ENCODE measurements at places on chromosomes 16 and 17.
A peak's percentile ranks its signal among the peaks of the same experiment; 100 is the strongest.

DNA sequence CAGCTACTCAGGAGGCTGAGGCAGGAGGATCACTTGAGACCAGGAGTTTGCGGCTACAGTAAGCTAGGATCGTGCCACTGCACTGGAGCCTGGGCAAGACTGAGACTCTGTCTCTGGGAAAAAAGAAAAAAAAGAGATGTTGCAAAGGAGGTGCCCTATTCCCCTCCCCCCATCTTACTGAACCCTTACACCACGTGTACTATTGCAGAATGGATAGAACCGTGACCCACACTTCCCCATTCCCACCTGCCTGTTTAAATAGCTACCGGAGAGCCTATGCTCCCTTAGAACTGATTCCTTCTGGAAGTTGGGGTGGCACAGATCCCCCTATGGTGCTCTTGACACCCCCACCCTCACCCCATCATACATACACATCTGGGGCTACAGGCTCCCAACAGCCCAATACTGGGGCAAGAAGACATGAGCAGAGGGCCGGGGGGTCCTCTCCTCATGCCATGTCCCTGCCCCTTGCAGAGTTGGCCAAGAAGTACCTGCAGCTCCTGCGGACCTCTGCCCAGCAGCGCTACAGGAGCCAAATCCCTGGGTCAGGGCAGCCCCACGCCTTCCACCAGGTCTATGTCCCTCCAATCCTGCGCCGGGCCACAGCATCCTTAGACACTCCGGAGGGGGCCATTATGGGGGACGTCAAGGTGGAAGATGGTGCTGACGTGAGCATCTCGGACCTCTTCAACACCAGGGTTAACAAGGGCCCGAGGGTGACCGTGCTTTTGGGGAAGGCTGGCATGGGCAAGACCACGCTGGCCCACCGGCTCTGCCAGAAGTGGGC, 35.7 kb downstream of the NLRC5 start:
- no peaks in the 10 kb centered on the region for H3K4me1 ChIP-seq
- no peak for DNase-seq
- no peaks in the 10 kb centered on the region for H3K36me3 ChIP-seq
- no peak overlapping the region for H3K27ac ChIP-seq

DNA sequence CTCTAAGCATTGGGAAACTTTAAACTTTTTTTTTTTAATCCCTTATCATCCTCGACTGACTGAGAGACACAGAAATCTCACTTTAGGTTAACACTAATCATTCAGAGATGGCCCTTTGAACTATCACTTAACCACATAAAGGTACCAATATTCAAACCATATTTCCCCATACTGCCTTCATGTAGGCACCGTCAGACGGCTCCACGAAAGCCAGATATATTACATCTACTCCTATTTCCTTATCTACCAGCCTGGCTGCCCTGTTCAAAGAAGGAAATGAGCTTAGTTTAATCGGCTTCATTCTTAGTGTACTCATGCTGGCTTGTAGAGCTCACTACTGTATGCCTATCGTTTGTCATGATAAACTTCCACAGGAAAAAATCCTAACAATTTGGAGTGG, 270.9 kb downstream of the CEP112 start:
- no peak overlapping the region for H3K4me3 ChIP-seq
- peaks cover 10% of the 10 kb centered on the region for H3K36me3 ChIP-seq
- no peak for DNase-seq
- H3K4me1 ChIP-seq, result peaks cover 24% of the 10 kb centered on the region
- peak overlapping the region; percentile 9 for H3K27ac ChIP-seq

GRCh38 chr17:55448681-55449080, 27.0 kb upstream of the MMD start:
- peaks cover 50% of the 10 kb centered on the region for H3K4me1 ChIP-seq
- H3K36me3 ChIP-seq, result no peaks in the 10 kb centered on the region
- no peak for DNase-seq
- H3K27ac ChIP-seq, result no peak overlapping the region
- no peak overlapping the region for H3K4me3 ChIP-seq

DNA sequence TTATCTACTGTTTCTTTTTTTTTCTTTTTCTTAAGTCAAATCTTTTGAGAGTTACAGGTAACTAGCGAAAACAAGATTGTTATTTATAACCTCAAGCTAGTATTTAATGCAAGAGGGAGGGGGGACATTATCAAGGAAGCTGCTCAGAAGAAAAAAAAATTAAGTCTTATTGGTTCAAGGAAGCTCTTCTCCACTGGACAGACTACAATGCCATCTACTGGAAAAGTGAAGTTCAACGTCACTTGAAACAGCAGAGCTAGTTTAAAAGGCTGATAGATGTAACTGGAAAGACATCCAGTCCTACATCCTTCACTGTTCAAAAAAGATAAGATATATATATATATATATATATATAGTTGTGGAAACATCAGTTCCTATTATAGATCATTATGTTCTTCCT, 418.0 kb upstream of the PSMD7 start:
- peaks cover 18% of the 10 kb centered on the region for H3K27me3 ChIP-seq
- no peak for DNase-seq
- peaks cover 49% of the 10 kb centered on the region for H3K4me1 ChIP-seq
- H3K36me3 ChIP-seq, result no peaks in the 10 kb centered on the region
- no peak overlapping the region for H3K27ac ChIP-seq

DNA sequence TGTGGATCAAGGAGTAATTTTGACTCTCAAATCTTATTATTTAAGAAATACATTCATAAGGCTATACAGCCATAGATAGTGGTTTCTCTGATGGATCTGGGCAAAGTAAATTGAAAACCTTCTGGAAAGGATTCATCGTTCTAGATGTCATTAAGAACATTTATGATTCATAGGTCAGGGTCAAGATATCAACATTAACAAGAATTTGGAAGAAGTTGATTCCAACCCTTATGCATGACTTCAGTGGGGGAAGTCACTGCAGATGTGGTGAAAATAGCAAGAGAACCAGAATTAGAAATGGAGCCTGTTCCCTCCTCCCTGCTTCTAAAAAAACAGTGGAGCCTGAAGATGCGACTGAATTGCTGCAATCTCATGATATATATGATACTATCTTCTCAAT, 36.6 kb upstream of the HNF1B start:
- peaks cover 23% of the 10 kb centered on the region for H3K27me3 ChIP-seq
- H3K36me3 ChIP-seq, result no peaks in the 10 kb centered on the region
- H3K27ac ChIP-seq, result no peak overlapping the region
- H3K4me3 ChIP-seq, result no peak overlapping the region
- DNase-seq, result no peak
- peaks cover under 1% of the 10 kb centered on the region for H3K4me1 ChIP-seq

GRCh38 chr17:77437017-77437416, 296.2 kb downstream of the SEC14L1 start:
- peak overlapping the region; percentile 52 for H3K4me3 ChIP-seq
- no peaks in the 10 kb centered on the region for H3K27me3 ChIP-seq
- no peak for DNase-seq
- H3K4me1 ChIP-seq, result peaks cover 62% of the 10 kb centered on the region
- no peaks in the 10 kb centered on the region for H3K36me3 ChIP-seq

DNA sequence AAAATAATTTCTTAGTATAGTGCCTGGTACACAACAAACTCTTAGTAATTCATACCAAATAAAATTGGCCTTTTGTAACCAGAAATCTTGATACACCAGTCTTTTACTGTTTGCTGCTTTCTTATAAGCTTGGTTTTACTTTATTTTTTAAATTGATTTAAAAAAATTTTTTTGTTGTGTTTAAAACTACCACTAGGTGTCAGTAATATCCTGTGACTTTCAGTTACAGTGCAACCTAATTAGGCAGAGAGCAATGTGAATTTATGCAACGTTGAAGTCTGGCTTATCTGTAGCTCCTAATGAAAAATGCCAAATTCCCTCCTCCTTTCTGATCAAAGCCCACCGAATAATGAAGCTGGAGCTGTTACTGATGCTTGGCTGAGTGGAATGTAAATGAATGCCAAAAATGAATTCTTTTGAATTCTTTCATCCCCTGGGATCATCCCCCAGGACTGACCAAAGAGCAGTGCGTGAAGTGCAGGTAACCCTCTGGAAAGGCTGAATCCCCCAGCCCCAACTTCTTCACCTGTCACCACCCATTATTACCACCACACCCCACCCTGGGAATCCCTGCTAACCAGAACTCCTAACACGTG, 3.8 kb downstream of the ERCC4 start:
- DNase-seq, result no peak
- no peaks in the 10 kb centered on the region for H3K27me3 ChIP-seq
- H3K4me1 ChIP-seq, result peaks cover 24% of the 10 kb centered on the region
- H3K27ac ChIP-seq, result no peak overlapping the region
- no peak overlapping the region for H3K4me3 ChIP-seq

GRCh38 chr16:49755716-49756505, 100.0 kb downstream of the ZNF423 start:
- H3K36me3 ChIP-seq, result no peaks in the 10 kb centered on the region
- no peak for DNase-seq

DNA sequence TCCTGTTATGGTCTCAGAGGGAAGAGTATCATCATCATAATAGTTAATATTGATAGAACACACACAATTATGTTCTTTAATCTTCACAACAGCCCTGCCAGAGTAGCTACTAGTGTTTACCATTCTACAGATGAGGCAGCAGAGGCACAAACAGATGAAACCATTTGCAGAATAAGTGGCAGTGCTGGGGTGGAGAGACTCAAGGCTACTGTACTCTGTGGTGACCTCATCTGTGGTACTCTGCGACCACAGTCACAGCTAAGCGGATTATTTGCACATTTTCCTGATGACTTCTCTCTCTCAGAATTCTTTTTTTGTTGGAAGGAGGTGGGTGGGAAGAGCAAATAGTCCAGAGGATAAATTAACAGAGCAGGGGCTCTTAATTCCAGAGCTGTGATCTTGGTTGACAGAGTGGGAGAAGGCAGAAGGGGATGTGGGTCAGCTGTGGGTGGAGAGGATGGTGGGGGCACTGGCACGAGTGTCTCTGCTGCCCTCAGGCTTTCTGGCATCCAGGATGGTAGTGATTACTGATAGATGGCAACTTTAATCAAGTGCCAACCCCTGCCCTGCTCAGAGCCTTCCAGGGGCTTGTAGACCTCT, 41.8 kb downstream of the MRM1 start:
- DNase-seq, result no peak
- H3K27ac ChIP-seq, result no peak overlapping the region
- peaks cover 90% of the 10 kb centered on the region for H3K27me3 ChIP-seq
- H3K4me3 ChIP-seq, result peak overlapping the region; percentile 86
- H3K4me1 ChIP-seq, result peaks cover 17% of the 10 kb centered on the region
- no peaks in the 10 kb centered on the region for H3K36me3 ChIP-seq

DNA sequence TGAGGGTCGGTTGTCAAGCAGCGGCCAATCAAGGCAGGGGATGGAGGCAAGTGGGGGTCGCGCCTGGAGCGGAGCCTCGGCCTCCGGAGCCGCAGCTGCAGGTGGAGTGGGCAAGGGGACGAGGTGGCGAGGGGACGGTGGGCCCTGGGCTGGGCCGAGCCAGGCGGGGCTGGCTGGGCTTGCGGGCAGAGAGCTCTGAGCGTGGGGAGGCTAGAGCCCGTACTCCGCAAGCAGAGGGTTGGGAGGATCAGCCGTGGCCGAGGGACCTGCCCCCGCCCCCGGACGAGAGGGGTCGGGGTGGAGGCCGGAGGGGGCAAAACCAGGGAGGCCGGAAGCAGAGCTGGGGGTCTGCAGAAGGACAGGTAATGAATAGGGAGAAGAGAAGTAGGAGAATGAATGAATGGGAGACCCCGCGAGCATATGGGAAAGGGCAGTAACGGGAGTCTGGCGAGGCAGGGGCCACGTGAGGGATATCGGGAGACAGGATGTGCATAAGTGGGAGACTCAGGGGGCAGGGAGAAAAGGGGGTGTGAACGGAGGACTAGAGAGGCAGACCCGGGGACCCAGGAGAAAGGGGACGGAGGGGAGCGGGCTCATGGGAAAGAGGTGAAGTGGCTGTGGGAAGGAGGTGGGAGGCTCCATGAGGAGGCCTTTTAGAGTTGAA, at the start of gene KATNB1:
Gene KATNB1 (plus strand): TSS at position 16 of the 664 bp plus-strand sequence. CDS start 1,474 bp downstream, outside the sequence.
- H3K36me3 ChIP-seq, result peaks cover 4% of the 10 kb centered on the region
- peaks cover 14% of the 10 kb centered on the region for H3K4me1 ChIP-seq
- DNase-seq, result no peak
- no peaks in the 10 kb centered on the region for H3K27me3 ChIP-seq
- H3K4me3 ChIP-seq, result peak within 1 kb of the TSS; percentile 100

Measured in type B pancreatic cell (in vitro differentiated cells).